Aorta (tissue), 5 donors: ENCODE measurements at places on chromosomes 4 and X.

- no peak for DNase-seq
These were observed 13.4 kb downstream of the EDA2R start for GRCh38 chrX:66625525-66625924.

DNA sequence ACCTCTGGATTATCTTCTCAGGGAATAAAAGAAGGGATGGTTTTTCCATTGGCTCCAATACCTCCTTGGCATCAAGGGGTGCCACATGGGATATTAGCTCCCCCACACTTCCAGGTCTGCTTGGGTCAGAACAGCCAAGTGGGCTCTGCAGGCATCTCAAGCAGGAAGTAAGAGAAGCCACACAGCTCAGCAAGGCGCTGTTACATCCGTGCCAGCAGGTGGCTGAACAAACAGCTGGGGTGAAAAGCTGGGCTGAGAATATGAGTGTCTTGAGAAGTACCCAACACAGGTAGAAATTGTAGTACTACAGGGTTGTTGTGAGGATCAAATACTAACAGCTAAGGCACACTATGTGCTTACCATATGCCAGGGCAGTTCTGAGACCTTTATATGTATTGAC is 76.7 kb upstream of the TMEM150C start:
- DNase-seq: no peak

DNA sequence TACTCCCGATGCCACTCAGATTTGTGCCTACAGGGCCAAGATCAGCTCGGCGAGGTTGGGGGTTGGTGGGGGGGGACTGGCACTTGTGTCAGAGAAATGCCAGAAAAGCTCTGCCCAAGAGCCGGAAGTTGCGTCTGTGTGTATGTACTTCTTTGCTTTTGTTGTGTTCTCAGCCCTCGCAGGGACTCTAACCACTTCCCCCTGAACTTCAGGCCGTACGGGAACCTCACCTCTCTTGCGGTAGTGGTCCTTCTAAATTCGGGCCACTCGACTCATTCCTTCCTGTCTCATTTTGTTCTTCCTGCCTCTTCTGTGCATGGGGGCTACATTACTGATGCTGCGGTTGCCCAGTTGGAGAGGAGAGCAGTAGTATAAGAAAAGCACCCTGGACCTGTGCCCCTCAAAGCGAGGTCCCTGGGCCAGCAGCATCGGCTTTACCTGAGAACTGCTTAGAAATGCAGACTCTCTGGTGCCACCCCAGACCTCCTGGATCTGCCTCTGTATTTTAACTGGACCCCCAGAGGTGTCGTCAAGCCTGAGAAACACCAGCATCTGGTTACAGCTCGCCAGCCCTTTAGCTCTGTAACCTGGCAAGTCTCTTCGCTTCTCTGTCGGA is 146.3 kb upstream of the RPS6KA3 start:
- peak; percentile 46 for DNase-seq

DNA sequence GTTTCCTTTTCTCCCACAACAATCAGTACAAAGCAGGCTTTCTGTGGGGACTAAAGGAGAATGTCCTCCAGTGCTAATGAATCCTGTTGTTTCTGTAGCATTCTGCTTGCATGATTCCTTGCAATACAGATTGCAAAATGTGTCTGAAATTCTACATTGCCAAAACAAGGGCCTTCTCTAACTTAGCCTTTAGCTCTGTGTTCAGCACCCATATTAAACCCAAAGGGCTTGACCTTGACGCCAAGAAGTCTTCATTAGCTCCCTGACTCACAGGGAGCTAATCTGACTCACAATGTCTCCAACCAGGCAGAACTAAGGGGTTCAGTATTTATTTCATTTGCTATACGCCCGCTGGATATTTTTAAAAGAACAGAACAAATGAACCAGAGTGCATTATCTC is 241.4 kb upstream of the CLNK start:
- DNase-seq: no peak

GRCh38 chr4:8745826-8746225 is 125.8 kb downstream of the HMX1 start:
- DNase-seq: peak; percentile 32

- DNase-seq: no peak
These were observed 85.3 kb downstream of the SMARCA5 start for GRCh38 chr4:143598816-143599215.

DNA sequence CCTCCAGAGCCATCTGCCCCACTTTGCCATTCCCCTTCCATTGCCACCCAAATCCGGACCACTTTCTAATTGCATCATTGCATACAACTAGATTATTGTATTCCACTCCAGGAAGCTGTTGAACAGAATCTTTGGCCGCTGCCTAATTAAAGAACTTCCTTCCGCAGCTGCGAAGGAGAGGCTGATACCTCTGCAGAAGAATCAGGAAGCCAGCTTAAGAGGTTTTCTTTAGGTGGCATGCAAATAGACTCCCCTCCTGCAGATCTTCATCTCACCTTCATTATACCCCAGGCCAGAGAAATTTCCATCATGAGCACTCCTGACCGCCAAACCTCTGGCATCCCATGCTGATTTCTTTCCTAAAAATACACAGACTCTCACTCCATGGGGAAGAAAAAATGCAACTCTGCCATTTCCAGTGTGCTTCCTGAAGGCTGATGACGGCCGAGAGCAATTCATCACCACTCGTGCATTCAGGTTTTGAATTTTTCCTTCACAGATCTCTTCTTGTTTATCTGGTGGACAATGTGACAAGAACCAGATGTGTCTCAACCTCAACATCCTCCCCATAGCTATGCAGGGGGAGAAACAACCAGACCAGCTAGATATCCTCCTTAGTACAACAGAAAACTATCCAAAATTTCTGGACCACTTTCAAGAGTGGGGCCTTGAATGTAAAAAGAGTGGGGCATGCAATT is 31.2 kb downstream of the LGI2 start:
- no peak for DNase-seq

DNA sequence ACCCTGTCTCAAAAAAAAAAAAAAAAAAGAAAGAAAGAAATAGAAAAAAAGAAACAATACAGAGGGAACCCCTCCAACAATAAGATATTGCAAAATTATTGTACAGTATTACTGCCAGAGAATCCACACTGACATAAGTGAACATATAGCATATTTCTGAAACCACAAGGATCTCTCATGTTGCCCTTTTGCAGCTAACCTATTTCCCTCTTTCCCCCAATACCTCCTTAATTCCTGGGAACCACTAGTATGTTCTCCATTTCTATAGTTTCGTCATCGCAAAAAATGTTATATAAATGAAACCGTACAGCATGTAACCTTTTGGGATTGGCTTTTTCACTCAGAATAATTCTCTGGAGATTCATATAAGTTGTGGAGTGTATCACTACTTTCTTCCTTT is 20.0 kb upstream of the BMP2K start:
- DNase-seq: no peak

GRCh38 chr4:76233967-76234678 is 17.4 kb upstream of the FAM47E start:
- DNase-seq: no peak

DNA sequence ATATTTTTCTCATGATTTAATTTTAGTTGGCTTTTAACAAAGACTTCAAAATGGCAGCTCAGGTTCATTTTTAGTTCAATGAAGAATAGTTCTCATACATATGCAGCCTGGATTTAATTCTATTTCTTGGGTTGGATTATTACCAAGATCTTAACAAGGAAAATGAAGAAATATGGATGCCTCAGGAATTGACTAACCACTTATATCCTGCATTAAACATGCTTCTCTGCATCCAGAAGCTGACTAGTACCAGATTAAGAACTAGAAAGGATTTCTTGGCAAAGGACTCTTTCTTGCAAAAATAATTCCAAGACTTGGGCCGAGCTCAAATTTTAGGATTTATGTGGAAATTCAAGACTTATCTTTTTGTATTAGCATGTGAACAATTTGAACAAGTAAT is 5.6 kb upstream of the KLHL2 start:
- no peak for DNase-seq

- no peak for DNase-seq
These were observed 386.9 kb upstream of the MAOA start for GRCh38 chrX:43269201-43269600.

- no peak for DNase-seq
These were observed 42.5 kb downstream of the BEX3 start for GRCh38 chrX:103418811-103419340.

DNA sequence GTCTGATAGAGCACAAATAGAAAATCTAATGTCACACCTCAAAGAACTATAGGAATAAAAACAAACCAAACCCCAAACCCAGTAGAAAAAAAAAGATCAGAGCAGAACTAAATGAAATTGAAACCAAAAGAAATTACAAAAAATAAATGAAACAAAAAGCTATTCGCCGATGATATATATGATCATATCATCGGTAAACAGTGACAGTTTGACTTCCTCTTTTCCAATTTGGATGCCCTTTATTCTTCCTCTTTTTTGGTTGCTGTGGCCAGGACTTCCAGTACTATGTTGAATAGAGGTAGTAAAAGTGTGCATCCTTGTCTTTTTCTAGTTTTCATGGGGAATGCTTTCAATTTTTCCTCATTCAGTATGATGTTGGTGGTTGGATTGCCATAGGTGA is 215.3 kb upstream of the AR start:
- DNase-seq: no peak

DNA sequence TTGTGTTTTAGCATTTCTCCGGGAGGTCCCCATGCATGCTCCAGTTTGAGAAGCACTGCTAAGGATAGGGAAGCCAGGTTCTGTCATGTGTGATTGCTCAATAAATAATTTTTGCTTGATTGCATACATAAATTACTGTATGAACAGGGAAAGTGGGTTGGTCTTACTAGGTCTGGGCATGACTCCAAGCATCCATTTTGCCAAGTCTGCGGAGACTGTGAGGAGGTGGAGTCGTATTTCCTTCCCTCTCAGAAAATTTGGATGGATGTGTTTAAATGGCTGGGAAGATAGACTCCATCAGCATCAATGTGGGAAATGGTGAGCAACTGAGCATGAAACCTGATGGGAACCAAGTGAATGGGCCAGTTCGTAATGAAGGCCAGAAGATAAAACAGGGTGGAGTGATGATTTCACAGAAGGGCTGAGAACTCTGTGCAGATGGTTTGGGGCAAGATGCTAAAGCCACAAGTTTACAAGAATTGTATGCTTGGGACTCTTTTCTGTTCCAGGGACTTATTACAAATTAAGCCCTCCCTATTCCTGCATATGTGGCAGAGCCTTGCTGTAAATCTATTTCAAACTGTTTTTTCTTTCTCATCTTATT is 84.1 kb downstream of the NHS start:
- peak; percentile 70 for DNase-seq

DNA sequence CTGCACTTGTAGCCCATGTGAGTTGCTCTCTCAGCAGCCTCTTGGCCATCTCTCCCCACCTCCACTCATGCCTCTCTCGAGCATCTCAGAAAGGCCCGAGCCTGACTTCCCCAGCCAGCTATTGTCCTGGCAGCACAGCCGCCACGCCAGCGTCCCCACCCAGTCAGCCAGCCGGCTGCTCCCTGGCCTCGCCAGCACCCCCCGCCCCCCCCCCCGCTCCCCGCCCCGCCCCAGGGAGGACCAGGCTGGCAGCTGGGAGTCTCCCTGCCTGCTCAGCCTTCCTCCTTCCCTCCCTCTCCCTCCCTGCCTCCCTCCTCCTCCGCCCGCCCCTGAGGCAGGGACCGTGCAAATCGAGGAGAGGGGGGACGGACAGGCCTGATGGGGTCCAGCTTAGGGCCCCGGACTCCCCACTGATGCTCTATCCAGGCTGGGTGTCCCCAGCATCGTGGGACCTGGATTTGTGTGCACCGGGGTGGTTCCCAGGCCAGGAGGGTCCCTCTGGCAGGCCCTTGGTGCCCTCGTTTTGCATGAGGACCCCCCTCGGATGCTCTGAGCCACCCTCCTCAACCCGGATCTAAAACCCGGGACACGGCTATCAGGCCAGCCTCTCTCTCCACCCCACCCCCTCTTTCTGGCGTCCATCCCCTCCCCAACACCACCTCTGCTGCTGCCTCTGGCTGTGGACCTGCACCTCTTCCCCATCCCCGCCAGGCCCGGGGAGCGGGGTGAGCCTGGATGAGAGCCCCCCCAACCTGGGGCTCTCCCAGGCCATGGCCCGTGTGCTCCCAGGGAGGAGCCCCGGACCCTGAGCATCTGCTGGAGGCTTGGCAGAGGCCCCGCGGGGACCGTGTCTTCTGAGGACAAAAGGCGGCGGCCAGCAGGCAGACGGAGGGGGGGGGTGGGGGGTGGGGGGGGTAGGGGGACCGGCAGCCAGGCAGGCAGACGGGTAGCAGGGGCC is at the start of gene GPR173:
Gene GPR173 (plus strand): TSS at position 621 of the 958 bp plus-strand sequence. CDS start 27,833 bp downstream, outside the sequence.
- peak; percentile 72 for DNase-seq

GRCh38 chr4:80495865-80496264 is 160.3 kb downstream of the CFAP299 start:
- no peak for DNase-seq

GRCh38 chr4:133484287-133484686 is 335.2 kb downstream of the PCDH10 start:
- DNase-seq: no peak

DNA sequence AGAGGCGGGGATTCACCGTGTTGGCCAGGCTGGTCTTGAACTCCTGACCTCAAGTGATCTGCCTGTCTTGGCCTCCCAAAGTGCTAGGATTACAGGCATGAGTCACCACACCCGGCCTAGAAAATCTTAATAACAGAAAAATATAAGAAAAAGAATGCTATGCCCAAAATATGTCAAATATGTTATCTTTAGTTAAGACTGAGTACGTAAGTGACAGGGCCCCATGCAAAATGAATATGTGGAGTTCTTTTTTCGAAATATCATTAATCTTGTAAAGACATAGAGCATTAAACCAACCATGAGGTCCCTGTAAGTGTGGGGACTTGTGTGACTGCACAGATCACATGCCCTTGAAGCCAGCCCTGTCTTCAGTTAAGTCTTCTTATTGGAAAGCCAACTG is 8.9 kb upstream of the ZNF518B start:
- no peak for DNase-seq

DNA sequence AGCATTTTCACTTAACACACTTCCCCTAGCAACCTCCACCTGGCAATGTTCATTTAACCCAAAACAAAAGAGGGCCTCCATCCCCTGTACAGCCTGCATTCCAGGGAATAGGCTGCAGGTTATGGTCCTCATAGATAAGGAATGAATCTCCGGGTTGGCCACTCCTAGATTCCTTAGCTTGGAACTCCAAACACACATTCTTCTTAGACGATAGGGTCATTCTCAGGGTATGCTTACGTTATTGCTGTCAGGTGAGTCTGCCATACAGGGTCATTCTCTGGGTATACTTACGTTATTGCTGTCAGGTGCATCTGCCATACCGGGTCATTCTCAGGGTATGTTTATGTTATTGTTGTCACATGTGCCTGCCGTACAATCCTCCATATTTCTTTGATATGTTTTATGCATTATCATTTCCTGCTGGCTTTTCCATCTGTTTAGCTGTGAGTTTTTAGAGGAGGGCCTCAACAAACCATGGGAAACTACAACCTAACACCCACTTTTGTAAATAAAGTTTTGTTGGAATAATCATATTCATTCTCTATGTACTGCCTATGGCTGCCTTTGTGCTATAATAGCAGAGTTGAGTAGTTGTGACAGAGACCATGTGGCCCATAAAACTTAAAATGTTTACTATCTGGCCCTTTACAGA is 8.2 kb upstream of the AFF1 start:
- DNase-seq: no peak

- DNase-seq: no peak
These were observed 250.0 kb upstream of the SLC7A11 start for GRCh38 chr4:138492176-138492575.
